Dermis microvascular lymphatic vessel endothelial cell (primary cell): ENCODE measurements at places on chromosomes 4 and X. TPM values are rescaled to one million over a fixed set of nuclear protein-coding genes. Genes with fewer than 3 reads are reported as not detected.

Gene BCOR
- 13.7 and 14.8 TPM in 2 replicates for total RNA-seq

DNA sequence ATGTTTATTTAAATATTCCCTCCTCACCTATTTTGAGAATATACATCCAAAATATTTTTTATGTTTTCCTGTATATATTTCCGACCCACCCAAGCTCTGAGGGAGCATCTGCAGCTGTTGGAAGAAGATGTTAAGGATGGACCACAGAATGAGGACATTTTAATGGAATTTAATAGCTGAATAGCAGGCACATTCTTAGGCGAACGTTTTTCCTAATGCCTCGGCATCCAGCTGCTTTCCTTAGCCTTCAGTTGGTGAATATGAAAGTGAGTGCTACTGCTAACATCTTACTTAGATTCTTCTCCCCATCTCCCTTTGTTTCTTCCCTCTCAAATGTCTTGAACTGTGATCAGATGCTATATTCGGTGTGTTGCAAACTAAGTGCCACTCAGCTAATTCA is 158.0 kb upstream of the CTSO start:
- no peak for DNase-seq

DNA sequence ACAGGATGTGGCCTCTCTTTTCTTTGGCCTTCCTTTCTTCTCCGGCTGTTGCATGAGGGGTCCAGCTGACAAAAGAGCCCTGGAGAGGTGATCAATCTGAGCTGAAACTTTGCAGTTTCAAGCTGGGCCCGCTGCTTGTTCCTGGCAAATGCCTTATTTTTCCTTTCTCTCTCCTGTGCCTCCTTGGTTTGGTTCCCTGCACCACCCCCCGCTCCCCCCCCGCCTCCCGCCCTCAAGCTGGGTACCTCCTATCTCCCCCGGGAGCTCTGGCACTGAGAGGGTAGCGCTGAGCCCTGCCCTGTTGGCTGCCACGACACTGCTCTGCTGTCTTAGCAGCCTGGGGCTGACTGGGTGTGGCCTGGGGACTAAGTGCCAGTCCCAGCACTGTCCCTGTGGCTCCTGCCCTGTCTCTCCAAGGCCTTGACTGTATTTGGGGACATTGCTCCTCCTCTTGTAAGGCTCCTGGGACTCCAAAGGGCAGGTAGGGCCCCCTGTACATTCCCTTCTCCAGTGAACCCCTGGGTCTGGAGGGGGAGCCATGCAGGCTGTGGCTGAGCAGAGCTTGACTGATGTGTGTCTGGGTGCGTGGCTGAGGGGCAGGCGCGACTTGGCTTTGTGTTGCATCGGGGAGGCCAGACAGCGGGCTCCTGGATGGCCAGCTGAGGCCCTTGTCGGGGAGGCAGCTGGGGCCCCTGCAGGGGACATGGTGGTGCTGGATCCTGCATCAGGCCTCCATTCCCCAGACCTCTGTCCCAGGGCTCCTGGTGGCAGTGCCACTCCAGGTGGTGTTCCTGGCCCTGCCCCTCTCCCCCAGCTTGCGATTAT is 1.1 kb downstream of the PLXNA3 start:
- DNase-seq: no peak

DNA sequence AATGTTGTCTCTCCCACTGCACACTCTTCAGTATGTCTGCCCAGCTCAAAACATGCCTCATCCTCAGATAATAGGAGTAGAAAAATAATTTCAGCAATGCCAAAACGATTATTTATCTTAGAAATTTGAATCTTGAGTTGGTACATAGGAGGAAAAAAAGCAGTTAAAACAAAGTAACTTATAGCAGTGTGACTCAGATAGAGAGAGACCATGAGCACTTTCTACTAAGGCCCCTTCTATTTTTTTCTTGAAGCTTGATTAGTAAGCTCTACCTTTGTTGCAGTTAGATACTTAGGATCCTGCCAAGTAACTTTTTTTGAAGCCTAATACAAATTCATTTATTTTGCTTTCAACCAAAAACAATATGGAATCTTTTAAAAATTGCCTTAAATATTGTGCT is 212.3 kb downstream of the MAD2L1 start:
- DNase-seq: no peak

GRCh38 chrX:7059859-7060258 is 87.7 kb upstream of the STS start:
- no peak for DNase-seq

DNA sequence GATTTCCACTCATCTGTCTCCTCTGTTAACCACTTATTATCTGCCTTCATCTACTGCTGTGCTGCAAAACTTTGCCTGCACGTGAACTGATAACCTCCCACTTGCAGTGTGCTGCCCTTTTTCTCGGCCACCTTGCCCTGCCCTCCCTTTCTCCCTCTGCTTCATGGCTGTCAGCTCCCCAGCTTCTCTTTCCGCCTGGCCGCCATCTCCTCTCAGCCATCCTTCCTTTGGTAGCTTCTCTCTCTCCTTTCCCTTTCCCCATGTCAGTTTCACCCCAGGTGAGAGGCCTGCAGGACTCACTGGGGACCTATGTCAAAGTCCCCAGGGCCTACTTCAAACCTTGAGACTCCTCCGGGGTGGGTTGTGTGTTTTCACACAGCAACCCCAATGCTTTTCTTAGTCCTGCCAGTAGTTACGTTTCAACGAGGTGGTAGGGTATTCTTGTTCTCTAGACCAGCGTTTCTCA is 6.6 kb downstream of the MSL3 start:
- DNase-seq: no peak

DNA sequence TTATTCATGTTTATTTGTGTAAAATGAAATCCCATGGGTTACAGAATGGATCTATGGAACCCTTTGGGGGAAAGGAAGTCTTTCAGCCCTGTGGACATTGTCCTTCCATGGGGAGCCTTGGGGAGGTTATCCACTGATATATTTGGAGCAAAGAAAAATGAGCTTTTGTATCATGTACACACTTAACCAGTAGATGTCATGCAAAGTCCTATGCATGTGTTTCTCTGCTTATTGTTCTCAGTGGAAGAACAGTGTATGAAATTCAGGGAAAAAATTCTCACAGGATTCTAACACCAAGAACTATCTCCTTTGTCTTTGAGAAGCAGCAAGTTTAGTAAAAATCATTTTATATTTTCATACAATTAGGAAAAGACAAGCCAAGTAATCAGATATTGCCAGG is 105.3 kb downstream of the DTHD1 start:
- no peak for DNase-seq

DNA sequence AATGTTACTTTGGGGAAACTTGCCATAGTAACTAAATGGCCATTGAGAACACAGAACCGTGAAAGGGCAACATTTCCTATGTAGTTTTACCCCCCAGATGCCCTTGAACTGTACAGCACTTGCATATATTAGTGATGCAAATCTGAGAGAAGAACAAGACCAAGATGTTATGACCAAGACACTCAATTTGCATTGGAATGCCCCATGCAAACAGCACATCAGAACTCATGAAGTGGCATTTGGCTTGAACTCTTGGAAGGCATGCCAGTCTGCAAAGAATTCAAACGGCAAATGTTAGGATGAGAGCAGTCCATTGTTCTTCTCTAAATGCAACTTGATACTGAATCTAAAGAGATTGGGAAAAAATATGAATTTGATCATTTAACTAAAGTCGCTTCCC is 139.4 kb upstream of the CXorf66 start:
- no peak for DNase-seq

GRCh38 chrX:136534131-136534530 is 2.1 kb downstream of the VGLL1 start:
- DNase-seq: no peak

DNA sequence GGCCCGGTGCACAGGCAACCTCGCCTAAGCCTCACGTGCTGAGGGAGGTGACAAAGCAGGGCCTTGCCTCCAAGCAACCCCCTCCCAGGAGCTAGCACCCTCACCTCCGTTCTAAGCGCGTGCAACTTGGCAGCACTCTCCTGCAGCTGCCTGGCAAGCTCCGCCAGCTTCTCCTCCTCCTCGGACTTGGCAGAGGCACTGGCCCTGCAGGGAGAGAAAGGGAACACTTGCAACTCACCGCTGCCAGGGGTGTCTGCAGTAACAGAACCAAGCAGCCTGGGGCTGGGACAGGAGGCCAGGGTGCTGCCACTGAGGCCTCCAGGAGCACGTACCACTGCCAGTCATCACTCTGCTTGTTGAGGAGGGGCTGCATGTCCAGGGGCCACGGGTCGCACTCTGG is 10.3 kb upstream of the TREX2 start:
- no peak for DNase-seq

DNA sequence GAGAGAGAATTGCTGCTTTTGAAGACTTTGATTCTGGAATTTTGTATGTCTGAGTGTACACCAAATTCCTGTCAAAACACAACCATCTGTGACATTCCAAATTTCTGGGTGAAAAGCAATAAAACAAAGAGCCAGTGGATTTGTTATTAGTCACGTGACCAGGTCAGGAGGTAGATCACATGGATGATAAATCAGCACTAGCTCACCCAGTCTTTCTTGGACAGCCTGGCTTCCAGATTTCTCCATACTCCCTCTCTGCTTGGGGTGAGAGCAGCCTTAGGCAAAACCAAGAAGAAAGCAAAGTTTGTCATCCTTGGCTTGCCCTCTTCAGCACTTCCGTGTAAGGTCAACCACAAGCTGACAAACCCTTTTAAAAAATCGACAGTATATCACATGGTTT is 194.2 kb downstream of the CLCN4 start:
- DNase-seq: no peak

GRCh38 chr4:158094413-158095134 is 78.3 kb downstream of the GASK1B start:
- peak; percentile 25 for DNase-seq

DNA sequence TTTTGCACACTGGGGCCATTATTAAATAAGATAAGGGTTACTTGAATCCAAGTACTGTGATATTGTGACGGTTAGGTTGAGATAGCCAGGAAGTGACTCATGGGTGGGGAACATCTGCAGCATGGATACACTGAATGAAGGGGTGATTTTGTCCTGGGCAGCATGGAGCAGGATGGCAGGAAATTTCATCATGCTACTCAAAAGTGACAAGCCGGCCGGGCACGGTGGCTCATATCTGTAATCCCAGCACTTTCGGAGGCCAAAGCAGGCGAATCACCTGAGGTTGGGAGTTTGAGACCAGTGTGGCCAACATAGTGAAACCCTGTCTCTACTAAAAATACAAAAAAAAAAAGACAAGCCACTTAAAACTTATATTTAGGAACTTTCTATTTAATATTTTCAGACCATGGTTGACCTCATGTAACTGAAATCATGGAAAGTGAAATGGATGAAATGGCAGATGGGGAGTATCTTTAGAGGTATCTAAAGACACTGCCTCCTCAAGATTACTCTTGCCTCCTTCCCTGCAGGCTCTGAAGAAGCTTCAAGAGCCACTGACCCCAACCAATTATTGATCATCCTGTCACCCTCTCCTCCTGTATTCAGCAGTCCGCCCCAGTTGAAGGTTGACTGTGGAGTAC is 3.9 kb upstream of the TRIM60 start:
- no peak for DNase-seq
